ENCODE measurements at places on chromosomes 5 and 9.

DNA sequence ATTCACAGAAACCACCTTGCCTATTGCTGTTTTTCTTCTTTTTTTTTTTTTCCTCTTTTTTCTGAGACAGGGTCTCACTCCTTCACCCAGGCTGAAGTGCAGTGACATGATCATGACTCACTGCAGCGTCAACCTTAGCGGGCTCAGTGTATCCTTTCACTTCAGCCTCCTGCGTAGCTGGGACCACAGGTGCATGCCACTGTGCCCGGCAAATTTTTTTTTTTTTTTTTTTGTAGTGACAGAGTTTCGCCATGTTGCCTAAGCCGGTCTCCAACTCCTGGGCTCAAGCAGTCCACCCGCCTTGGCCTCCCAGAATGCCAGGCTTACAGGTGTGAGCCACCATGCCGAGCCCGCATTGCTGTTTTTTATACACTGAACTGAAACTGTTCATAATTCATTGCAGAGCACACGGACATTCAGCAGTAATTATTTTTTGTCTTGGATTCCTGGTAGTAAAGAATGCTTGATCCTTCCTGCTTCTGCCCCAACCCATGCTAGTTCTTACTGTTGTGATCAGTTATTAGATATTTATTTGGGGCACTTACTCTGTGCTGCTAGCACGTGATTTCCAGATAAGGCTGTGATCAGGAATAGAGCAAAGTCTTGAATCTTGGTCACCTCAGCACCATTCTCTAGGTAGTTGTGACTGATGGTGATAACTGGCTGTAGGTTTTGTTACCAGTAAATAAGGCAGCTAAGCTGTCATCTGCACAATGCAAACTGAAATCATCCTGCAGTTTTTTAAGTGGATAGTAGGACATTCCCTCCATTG lies 14.0 kb downstream of the MAP3K1 start:
- no peak for DNase-seq

- no peak for DNase-seq
Measured at GRCh38 chr5:129689045-129689444, 58.8 kb upstream of the MINAR2 start.

DNA sequence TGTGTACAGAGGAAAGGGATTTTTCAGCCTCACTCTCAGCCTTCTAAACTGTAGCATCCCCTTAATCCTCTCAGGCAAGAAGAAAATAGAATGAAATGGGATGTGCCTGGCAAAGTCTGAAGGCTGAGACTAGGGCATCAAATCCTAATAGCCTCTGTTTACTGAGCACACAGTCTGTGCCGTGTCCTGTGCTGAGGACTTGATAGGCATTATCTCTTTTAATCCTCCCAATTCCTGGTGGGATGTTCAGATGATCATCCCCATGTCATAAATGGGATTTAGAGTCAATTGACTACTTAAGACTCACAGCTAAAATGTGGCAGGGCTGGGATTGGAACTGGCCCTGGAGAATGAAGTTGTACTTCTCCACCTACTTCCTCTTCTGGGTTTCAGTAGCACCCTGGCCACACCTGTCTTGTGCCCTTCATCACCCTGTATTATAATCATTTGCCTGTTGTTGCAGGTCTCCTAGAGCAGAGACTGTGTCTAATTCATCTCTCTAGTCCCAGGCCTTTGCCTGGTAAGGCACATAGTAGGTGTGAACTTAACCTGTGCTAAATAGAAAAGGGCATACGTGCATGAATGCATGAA lies 81.0 kb downstream of the WWC1 start:
- DNase-seq: no peak

GRCh38 chr9:699396-699795 lies 142.1 kb upstream of the DMRT1 start:
- no peak for DNase-seq

- DNase-seq: no peak
Measured at GRCh38 chr5:135487037-135487395, 34.9 kb upstream of the TIFAB start.

DNA sequence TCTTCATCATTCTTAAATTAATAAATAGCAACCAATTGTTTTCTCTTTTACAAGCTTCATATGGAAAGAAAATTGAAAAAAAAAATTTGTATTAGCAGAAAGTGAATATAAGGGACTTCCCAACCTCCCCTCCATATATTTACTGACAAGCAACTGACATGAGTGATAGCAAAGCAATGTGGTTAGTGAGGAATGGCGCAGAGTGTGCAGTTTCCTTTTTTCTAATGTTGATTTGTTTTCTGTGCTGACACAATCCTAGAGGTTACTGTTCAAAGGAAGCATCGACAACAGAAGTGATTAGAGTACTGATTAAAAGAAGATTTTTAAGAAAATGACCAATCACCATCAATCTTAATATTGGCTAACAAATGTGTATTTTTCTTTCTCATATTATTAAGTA lies 1.7 kb upstream of the PTGER4 start:
- DNase-seq: no peak

DNA sequence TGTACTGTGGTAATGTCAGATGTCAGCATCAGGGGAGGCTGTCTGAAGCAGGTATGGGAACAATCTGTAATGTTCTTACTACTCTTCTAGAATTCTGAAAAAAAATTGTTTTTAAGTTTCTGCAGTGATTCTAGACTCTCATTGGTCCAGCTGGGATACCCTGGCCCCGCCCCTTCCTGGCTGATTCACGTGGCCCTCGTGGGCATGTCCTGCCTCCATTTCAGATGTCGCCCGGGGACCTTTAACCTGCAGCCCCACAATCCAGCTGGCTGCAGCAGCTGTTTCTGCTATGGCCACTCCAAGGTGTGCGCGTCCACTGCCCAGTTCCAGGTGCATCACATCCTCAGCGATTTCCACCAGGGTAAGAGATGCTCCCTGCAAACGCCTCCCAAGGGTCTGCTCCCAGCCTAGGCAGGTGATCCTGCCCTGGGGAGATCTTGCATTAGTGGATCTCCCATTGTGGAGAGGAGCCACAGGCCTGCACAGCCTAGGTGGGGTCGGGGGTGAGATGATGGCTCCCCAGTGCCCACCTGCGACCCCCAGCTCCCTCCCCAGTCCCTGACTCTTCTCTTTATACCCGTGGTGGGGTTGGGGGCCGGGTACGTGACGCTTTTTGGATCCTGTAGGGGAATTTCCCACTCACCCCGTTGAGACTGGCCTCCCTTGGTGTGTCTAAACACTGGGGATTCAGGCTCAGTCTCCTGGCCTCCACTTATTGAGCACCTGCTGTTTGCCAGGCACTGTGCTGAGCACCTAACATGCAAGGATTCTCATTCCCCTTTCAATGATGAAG lies 36.5 kb downstream of the LAMC3 start:
- DNase-seq: no peak

GRCh38 chr9:7500521-7500920 lies 299.1 kb downstream of the DMAC1 start:
- DNase-seq: no peak

- no peak for DNase-seq
Measured at GRCh38 chr5:133235696-133236426, 184.0 kb downstream of the HSPA4 start.

- DNase-seq: no peak
Measured at GRCh38 chr9:109276469-109277440, 44.1 kb downstream of the EPB41L4B start.

GRCh38 chr5:68838157-68838718 lies 255.6 kb upstream of the SLC30A5 start:
- no peak for DNase-seq

GRCh38 chr5:17094830-17095229 lies 122.6 kb upstream of the BASP1 start:
- DNase-seq: no peak

- DNase-seq: no peak
Measured at GRCh38 chr5:113965225-113965624, 396.6 kb upstream of the KCNN2 start.

- DNase-seq: no peak
Measured at GRCh38 chr9:73847536-73847935, 649.6 kb upstream of the RORB start.

DNA sequence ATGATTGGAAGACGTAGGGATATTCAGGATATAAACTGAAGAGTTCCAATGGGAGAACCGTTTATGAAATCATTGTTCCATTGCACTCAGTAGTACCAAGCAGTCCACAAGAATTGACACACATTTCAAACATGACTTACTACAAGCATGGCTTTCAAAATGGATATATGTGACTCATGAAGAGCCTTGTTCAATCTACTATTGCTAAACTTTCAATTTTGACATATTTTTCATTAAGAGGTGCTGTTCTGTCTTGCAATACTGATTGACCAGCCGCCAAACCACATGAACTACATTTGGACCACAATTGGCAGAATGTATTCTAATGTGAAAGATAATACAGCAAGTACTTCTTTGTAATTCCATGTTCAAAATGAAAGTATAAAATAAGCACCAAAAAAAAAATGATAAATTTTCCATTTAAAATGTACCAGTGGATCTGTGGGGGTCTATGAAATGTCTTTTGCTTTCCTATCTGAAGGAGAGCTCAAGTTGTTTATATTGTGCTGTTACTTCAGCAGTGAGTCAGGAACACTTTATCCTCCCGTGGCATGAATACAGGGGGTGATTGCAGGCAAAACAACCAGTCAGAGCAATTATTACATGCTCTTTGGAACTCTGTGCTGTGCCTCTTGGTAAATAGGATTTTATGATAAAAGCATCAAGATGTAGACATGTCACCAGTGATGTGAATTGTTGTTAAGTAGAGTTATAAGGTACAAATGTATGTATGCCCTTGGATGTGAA lies 366.0 kb downstream of the ARRDC3 start:
- no peak for DNase-seq

GRCh38 chr5:78808818-78809217 lies 160.2 kb upstream of the LHFPL2 start:
- DNase-seq: no peak

DNA sequence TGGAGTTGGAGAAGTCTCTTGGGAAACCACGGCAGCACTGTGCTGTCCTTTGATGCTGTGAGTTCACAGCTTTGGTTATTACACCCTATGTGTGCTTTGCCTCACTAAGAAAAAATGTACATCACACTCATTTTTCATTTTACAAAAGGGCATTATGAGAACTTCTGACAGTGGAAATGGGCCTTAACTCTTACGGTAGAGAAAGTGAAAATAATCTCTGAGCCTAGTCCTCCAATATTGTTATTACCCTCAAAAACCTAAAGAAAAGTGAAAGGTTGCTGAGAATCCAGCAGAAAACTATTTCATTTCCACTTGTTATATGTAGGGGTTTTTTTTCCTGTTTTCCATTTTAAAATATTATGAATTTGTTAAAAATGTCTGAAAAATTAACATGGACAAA lies 8.2 kb upstream of the OR13D1 start:
- no peak for DNase-seq

DNA sequence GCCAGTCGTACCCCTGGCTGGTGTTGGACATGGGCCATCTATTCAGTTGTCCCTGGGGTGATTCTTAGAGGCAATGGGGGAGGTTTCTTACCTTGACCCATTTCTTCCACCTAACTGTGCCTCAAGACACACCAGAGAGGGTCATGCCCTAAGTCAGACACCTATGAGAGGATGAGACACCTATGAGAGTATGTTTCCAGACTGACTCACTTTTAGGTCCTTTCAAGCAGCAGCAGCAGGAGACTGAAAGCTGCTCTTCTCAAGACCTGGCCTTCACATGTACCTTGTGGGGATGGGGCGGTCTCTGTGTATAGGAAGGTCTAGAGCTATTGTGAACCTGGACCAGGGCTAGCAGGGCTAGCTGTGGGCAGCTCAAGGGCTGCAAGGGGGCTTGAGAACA lies 130.1 kb downstream of the TENT4A start:
- DNase-seq: no peak

GRCh38 chr5:134224888-134225779 lies 739 bp downstream of the PPP2CA start:
- peak; percentile 17 for DNase-seq

All from stimulated activated CD8-positive, alpha-beta memory T cell treated with anti-CD3 and anti-CD28 coated beads, Interleukin-4, amount 100 ng/mL, for 1 hour (primary cell).